A549 treated with GW870086 at 1 μM for 4 hours (cell line): ENCODE measurements at places on chromosomes 13 and 19. TPM values are rescaled to one million over a fixed set of nuclear protein-coding genes. Genes with fewer than 3 reads are reported as not detected.

RDH13 gene
- 15.2 to 22.6 TPM (median 20.6 TPM) in 5 replicates for total RNA-seq

LGALS7B gene
- total RNA-seq = 0.56 to 0.58 TPM in 2 of 5 replicates, not detected in the others

JOSD2 gene
- 58.0 to 82.0 TPM (median 80.2 TPM) in 5 replicates for total RNA-seq

GPR18 gene
- not detected in 5 replicates for total RNA-seq

CGB2 gene
- total RNA-seq = 0.26 to 0.34 TPM (median 0.26 TPM) in 3 of 5 replicates, not detected in the others

SLC44A2 gene
- 6.1 to 9.3 TPM (median 7.4 TPM) in 5 replicates for total RNA-seq

ZSCAN22 gene
- total RNA-seq = 2.1 to 2.7 TPM (median 2.4 TPM) in 5 replicates

RPS15 gene
- 1,763 to 2,099 TPM (median 1,850 TPM) in 5 replicates for total RNA-seq

REEP6 gene
- 4.3 to 6.8 TPM (median 4.4 TPM) in 5 replicates for total RNA-seq

PEX11G gene
- 1.6 to 2.4 TPM (median 2.1 TPM) in 5 replicates for total RNA-seq

TMEM255B gene
- 0.57 to 0.88 TPM (median 0.77 TPM) in 5 replicates for total RNA-seq

FCER2 gene
- not detected in 5 replicates for total RNA-seq

ALOX5AP gene
- 4.8 to 9.4 TPM (median 7.1 TPM) in 5 replicates for total RNA-seq

ZNF730 gene
- not detected in 5 replicates for total RNA-seq

WTIP gene
- total RNA-seq = 23.8 to 35.3 TPM (median 30.1 TPM) in 5 replicates

MTUS2 gene
- not detected in 5 replicates for total RNA-seq

ZNF844 gene
- not detected in 5 replicates for total RNA-seq

ZNF699 gene
- 0.34 to 1.8 TPM (median 1.3 TPM) in 5 replicates for total RNA-seq

GJB6 gene
- not detected in 5 replicates for total RNA-seq

ZNF234 gene
- 2.1 to 3.0 TPM (median 2.3 TPM) in 5 replicates for total RNA-seq
